IMR-90 (cell line): ENCODE measurements at places on chromosomes 1 and 21. TPM values are rescaled to one million over a fixed set of nuclear protein-coding genes. Genes with fewer than 3 reads are reported as not detected.

- DNase-seq: peak; percentile 99
Observed at GRCh38 chr1:235999259-235999925, 65.5 kb downstream of the NID1 start.

CBR3 gene
- 12.8 and 13.4 TPM in 2 replicates for total RNA-seq

DAB1 gene
- total RNA-seq: 0.18 and 0.56 TPM in 2 replicates

DNA sequence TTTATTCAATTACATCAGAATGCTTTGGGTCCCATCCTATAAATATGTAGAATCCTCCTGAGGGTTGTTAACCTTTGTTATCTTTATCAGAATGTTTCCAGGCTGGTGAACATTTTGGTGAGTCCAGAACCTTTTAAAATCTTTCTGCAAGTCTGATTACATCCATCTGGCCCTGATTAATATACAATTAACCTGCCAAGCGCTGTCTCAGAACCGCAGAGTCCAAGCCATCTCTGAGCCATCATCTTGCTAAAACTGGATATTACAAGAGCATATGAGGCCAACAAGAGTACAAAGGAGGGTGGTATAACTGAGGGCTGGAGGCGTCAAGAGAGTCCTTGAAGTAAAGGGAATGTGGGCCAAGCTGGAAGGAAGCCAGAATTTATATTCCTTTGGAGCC lies 88.6 kb upstream of the ZC3H11B start:
- no peak for DNase-seq

- DNase-seq: no peak
Observed at GRCh38 chr1:204154568-204155255, 2.9 kb upstream of the ETNK2 start.

ERICH3 gene
- not detected in 2 replicates for total RNA-seq

GRCh38 chr1:177669161-177669560 lies 300.7 kb downstream of the SEC16B start:
- DNase-seq: no peak

SCAF4 gene
- total RNA-seq: 2.7 and 5.0 TPM in 2 replicates

- DNase-seq: no peak
Observed at GRCh38 chr1:157135070-157135469, 3.1 kb downstream of the ETV3 start.

GRCh38 chr1:40976952-40977690 lies 2.4 kb upstream of the CTPS1 start:
- DNase-seq: peak; percentile 73

DNA sequence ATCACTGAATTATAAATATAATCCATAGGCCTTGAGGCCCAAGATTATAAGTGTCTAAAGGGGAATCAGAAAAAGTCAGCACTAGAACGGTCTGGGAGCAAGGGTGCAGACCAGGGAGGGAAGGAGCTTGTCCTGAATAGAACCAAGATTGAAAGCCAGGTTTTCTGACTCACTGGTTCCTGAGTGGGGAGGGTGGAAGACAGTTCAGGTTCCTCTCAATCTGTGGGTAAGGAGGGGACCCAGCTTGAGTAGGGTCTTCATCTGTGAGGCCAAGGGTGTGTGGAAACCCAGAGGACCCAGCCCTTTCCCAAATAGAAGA lies 842 bp downstream of the LENEP start:
- DNase-seq: no peak

GRCh38 chr1:114150016-114150415 lies 3.7 kb downstream of the SYT6 start:
- DNase-seq: no peak

DNA sequence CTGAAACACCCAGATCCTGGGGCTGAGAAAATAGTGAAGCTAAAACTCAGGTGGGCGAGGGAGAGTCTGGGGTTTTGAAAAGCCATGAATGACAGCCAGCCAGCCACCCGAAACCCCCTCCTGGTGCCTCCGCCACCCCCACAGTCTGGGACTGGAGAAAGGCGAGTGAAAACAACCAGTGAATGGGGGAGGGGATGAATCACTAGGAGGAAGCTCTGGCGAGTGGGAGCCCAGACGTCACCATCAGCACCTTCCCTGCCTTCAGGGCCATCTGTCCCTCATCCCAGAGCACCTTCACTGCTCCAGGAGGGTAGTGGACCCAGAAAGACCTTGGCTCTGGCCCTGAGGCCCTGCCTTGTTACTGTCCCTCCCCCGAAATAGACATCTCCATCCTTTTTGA lies 9.2 kb downstream of the RORC start:
- DNase-seq: no peak

GRCh38 chr1:208688656-208689315 lies 444.6 kb upstream of the PLXNA2 start:
- no peak for DNase-seq

SPOCD1 gene
- 42.2 and 59.7 TPM in 2 replicates for total RNA-seq

CLCA2 gene
- total RNA-seq: under 0.01 and 0.18 TPM in 2 replicates

- DNase-seq: peak; percentile 80
Observed at GRCh38 chr1:31707711-31708110, 3.9 kb upstream of the COL16A1 start.
